ENCODE measurements at places on chromosomes 1 and 21.
A peak's percentile ranks its signal among the peaks of the same experiment; 100 is the strongest.

DNA sequence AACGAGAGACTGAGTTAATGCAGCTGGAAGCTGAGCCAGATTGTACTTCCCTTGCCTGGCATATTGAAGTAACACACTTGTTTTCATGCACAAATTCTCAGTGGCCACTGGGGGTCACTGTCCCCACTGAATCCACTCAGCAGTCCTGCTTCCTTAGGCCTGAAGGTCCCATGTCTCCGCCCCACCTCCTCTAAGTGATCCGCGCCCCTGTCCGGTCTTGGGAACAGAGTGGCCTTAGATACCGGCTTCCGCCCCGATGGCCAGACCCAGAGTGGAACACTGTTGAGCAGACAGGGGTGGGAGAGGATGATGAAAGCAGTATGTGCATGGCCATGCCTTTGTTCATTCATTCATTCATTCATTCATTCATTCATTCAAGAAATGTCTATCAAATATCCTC is 34.8 kb downstream of the CHAF1B start:
- DNase-seq = peak; percentile 89

GRCh38 chr1:75079538-75080290 is 54.5 kb upstream of the LHX8 start:
- DNase-seq = no peak

DNA sequence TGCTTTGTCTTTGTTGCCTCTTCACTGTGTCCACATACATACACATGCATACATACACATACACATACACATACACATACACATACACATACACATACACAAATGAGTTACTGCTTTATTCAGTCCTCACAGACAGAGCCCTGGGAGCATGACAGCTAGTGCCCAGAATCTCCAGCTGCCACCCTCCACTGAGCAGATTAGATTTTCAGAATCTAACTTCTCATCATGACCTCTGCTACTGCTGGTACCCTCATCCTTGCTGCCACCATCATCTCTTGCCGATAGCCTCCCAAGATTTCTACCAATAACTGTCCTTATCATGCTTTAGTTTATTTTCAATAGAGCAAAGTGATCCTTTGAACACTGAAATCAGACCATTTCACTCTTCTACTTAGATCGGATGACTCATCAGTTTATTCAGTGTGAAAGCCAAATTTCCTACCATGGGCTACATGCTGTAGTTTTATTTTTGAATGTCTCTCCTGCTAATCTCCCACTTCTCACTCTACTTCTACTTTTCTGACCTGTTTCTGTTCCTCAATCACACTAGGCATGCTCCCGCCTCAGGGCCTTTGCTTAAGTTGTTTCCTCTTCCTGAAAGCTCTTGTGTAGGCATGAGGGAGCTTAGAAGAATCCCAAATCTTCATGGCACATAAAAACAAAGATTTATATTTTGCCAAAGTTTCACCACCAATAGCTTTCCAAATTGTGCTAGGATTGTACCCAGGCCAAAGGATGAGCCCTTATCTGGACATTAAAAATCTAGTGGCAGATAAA is 43.0 kb downstream of the ATP6V1G3 start:
- DNase-seq = no peak

GRCh38 chr1:203100516-203100869 is 14.7 kb upstream of the MYOG start:
- DNase-seq = no peak

DNA sequence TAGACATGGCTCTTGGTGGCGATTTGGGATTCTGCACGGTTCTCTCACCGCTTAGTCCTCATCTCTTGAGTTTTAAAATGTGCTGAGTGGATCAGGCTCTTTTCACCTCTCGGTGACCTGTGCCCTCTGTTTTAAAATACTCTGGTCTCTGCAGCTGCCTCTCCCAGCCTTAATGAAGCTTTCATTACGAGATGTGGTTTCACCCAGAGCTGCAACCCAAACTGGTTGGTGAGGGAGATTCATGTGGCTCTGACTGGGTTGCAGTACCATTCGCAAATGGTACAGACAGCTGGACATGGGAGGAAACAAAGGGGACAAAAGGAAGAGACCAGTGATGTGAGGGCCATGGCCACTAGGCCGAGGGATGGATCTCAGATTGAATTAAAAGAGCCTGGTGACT is 258.9 kb downstream of the ASTN1 start:
- DNase-seq = no peak

GRCh38 chr1:110636149-110636935 is 30.2 kb upstream of the KCNA2 start:
- DNase-seq = no peak

All from femur (tissue), 1 donor.